ENCODE measurements at places on chromosomes 5 and 9.

- DNase-seq, result no peak
These were observed 87.6 kb downstream of the DAPK1 start for GRCh38 chr9:87585123-87585855.

GRCh38 chr5:120628156-120628555 lies 164.1 kb downstream of the PRR16 start:
- DNase-seq, result no peak

GRCh38 chr9:83007521-83008300 lies 55.2 kb downstream of the RASEF start:
- DNase-seq, result no peak

DNA sequence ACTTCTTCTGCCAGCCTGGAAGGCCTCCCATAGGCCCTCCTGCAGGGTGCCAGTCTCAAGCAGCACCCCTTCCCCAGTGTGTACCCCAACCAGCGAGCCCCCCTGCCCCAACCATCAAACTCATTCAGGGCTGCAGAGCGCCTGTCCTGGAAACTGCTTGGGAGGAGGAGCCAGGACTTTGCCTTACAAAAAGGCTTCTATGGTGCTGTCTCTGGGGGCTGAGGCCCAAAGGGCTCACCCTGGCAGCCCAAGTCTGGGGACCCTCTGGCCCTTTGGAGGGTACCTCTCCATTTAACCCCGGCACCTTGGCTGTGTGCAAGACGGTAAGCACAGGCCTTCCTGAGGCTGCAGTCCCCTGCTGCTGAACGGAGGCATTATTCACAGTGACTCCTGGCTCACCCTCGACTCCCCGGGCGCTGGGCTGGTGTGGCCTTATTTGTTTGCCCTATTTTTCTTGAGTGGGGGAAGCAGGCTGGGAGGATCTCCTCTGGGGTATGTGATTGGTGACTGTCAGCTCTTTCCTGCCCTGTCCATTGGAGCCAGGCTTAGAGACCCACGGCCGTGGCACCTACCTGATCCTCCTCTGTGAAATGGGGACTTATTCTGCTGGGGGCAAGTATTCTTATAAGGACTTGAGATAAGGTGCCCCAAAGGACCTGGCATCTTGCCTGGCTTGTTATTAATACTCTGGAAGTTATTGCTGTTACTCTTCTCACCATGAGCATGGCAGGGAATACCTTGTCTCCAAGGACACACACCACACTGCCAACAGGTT lies 5.8 kb downstream of the LMX1B start:
- DNase-seq, result no peak

DNA sequence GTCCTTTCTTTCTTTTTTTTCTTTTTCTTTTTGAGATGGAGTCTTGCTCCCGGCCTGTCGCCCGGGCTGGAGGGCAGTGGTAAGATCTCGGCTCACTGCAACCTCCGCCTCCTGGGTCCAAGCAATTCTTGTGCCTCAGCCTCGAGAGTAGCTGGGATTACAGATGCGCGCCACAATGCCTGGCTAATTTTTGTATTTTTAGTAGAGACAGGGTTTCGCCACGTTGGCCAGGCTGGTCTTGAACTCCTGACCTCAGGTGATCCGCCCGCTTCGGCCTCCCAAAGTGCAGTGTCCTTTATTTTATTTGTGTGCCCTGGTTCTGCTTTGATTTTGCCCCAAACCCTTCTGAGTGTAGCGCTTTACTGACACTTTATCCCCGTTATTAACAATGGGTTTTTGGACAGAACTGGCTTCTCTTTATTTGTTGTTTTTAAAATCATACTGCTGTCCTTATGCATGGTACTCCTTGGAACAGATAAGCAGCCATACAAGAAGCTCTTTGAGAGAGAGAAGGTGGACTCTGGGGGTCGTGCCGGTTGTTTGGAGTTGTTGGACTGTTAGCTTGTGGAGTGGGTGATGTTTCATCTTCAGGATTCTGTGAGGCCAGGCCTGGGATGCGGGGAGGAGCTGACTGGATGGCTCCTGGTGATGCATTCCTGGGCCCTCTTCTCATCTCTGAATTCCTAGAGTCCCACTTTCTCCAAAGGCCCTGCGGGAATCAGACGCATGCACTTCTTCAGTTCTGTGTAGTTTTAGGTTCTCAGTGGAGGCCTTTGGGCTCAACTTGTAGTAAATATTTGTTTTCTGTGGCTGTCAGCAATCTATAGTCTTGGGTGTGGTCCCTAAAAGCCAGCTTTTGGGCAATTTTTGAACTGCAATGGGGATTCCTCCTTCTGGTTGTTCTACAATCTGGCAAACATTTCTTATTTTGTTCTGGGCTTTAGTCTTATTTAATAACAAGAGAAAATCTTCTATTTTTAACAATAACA lies 47.8 kb downstream of the PTTG1 start:
- no peak for DNase-seq

- no peak for DNase-seq
These were observed 12.9 kb upstream of the NR3C1 start for GRCh38 chr5:143416411-143416810.

DNA sequence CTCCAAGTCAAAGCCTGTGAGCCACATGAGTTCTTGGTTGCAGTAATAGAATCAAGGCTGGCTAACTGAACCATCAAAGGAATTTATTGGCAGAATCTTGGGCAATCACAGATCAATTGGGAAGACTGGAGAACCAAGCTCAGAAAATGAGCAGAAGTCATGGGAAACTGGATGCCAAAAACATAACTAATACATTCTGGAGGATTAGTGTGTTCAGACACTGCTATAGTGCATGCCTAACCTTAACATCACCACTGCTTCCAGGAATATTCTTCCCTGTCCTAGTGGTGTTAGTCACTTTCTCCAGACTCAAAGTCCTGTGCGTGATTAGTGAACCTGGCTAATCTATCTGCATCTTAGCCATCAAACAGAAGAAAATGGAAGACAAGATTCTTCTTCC lies 843.7 kb downstream of the EFNA5 start:
- no peak for DNase-seq

DNA sequence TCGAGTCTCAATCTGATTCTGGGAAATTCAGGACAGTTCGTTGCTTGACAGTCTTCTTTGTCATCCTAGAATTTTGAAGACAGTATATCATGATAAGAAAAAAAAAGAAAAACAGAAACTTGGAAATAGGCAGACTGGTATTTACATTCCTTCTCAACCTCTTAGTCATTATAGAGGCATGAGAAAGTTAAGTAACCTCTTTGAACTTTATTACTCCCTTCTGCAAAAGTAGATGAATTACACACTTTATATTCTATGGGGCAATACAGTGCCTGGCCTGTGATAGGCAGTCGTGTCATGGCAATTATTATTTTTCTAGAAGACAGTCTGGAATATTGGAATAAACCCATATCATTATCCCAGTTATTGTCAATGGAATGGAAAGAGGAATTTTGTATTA lies 828.9 kb downstream of the TLR4 start:
- DNase-seq, result no peak

DNA sequence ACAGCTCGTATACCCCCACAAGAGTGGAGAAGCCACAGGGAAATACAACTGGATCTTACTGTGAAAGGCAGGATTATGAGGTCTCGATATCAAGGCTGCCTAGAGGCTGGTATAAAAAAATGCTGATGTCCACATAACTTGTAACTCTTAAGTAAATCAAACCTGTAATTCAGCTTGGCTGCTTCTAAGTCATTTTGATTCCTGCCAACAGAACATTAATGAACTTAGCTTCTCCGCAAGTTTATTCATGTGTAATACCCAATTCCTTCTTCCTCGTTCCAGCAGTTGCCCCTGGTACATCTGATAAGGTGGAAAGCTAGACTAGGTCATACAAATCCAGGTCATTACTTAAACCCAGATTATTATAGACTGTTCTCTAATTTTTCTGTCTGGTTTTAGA lies 16.4 kb upstream of the SMIM15 start:
- no peak for DNase-seq

GRCh38 chr9:107016383-107016782 lies 153.4 kb downstream of the ZNF462 start:
- DNase-seq, result no peak

DNA sequence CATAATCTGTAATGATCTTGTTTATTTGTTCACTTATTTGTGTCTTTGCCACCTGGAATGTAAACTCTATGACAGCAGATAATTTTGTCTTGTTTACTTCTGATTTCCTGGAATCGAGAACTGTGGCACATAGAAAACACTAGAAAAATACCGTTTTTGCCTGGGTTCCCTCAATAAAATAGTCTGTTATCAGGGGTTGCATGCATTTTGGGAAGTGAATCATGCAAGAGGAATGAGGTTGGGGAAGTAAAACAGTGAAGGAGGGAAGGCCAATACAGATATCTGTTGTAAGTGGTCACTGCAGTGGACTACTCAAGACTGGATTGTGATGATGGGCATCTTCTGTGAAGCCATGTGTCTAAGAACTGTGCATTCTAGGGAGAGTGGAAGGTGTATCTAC lies 45.2 kb upstream of the IL6ST start:
- no peak for DNase-seq

All from cortex of kidney (tissue), 1 donor.